SK-MEL-5 (cell line): ENCODE measurements at places on chromosomes 11 and 22. TPM values are rescaled to one million over a fixed set of nuclear protein-coding genes. Genes with fewer than 3 reads are reported as not detected.

The MEI1 gene
- 0.13 TPM in 1 of 2 replicates, not detected in the other for total RNA-seq

The OR4A16 gene
- total RNA-seq = not detected in 2 replicates

GRCh38 chr11:68819362-68819761 lies 22.4 kb downstream of the CPT1A start:
- DNase-seq = peak; percentile 67

DNA sequence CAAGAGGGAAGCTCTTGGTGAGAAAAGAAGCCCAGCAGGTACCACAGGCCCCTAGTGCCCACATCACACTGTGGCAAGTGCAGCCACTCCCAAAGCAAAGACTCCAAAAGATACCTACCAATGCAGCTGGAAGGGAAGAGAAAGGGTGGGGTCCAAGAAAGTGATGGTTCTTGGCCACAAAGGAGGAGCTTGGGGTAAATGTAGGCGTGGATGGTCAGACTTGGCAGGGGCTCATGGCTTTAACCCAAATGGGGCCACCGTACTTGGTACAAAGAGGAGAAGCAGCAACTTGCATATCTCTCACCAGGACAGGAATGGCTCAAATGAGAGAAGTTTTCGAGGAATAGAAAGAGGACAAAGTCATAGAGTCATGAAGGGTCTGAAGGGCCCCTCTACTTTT lies 4.8 kb downstream of the MAP3K11 start:
- no peak for DNase-seq

DNA sequence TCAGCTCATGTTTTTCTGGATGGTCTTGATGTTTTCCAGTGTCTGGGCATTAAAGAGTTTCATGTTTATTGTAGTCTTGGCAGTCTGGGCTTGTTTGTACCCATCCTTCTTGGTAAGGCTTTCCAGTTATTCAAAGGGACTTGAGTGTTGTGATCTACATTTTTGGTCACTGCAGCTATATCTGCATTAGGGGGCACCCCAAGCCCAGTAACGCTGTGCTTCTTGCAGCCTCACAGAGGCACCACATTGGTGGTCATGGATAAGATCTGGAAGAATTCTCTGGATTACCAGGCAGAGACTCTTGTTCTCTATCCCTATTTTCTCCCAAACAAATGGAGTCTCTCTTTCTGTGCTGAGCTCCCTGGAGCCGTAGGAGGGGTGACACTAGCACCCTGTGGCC lies 451.5 kb upstream of the FAT3 start:
- DNase-seq = peak; percentile 48

- no peak for DNase-seq
Measured at GRCh38 chr11:72239313-72239848, 4.6 kb downstream of the PHOX2A start.

- DNase-seq = peak; percentile 78
Measured at GRCh38 chr22:43100225-43100624, 10.3 kb upstream of the BIK start.

DNA sequence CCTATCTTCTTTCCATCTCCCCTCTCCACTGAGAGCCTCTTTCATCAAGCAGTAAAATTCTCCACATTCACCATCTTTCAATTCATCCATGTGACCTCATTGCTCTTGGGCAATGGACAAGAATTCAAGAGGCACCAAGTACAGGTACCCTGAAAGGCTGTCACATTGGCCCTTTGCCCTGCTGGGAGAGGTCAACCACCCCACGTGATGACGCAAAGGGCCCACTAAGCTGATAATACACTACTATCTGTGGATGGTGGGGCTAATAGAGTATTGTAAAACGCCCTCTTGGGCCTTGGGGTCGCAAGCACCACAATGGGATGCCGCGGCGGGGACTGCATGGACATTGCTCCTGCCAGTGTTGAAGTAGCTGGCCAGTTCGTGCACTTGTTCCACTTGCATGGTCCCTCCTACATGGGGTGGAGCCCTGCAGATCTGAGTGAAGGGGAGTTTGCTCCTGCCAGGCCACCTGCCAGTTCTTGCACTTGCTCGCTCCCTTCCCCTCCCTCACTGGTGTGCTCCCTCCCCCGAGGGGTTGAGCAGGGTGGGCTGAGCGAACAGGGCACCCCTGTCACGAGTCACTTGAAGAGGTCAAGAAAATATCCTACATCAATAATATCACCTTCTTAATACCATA lies 1578.8 kb upstream of the RAG2 start:
- no peak for DNase-seq

DNA sequence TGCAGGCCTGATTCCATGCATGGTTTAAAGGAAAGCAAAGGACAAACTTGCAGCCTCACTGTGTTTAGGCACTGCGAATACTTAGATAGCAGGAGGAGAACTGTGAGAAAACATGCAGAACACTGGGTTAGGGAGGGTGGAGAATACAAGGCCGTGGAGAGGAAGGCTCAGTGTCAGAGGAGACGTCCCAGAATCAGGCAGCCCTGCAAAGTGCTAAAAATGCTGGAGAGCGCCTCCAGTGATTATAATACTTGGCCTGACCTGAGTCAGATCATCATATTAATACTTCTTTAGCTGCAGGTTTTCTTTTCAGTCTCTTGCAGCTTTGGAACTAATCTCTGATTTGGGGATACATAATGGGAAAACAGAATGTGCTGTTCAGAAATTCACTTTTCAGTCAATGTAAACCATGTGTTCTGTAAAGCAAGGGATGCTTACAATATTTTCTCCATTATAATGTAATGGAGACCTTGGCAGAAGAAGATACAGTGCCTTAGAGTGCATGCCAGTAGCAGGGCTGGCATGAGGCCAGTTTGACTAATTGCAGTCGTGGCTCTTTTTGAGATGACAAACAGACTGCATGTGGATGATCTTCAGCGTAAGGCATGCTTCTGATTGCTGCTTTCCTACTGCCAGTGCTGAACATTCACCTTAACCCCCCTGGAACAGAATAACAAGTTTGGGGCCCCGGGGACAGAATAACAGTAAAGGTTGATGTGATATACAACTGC lies 16.8 kb downstream of the EXT2 start:
- DNase-seq = no peak

The YPEL4 gene
- total RNA-seq = 4.5 and 5.3 TPM in 2 replicates

DNA sequence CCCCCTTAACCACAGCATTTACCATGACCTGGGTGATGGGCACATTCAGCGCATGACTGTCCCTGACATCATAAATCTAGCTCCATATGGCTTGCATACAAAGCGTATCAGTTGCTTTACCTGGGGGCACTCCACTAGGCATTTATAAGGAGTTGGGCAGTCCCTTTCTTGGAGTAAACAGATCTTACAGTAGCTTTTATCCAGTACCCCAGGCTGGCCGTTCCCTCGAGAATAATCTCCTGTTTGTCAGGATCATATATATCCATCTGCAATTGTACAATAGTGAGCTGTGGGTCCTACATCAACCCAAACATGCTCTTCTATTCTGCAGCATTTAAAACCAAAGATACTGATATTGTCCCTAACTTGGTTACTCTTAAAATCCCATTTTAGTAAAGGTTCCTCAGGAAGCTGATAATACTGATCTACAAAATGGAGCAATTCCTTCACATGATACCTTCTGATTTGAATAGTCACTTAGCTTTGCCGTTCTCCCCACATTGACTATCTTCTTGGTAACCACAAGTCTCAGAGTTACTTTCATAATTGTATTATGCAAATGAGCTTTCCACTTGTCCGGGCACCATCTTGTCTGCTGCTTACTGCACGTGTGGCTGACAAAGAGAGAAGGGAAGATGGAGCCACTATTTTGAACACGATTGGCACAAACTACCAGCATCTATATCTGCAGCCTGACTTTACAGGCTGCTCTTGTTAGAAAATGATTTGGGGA lies 205.0 kb downstream of the CWF19L2 start:
- no peak for DNase-seq

The MMP11 gene
- 1.1 TPM in 2 replicates for total RNA-seq

DNA sequence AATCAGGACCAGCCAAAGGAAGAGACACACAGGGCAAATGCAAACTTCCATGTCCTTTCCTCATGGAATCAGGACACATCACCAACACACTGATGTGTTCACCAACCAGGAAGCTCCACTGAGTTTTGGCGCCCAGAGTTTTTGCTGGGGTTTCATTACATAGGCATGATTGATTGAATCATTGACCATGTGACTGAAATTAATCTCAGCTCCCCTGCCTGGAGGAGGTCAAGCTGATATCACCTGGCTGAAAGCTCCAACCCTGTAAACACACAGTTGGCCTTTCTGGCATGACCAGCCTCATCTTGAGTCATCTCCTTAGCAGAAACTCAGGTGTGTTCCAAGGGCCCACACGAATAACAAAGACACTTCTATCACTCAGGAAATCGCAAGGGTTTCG lies 133.2 kb downstream of the TRIM29 start:
- DNase-seq = no peak

DNA sequence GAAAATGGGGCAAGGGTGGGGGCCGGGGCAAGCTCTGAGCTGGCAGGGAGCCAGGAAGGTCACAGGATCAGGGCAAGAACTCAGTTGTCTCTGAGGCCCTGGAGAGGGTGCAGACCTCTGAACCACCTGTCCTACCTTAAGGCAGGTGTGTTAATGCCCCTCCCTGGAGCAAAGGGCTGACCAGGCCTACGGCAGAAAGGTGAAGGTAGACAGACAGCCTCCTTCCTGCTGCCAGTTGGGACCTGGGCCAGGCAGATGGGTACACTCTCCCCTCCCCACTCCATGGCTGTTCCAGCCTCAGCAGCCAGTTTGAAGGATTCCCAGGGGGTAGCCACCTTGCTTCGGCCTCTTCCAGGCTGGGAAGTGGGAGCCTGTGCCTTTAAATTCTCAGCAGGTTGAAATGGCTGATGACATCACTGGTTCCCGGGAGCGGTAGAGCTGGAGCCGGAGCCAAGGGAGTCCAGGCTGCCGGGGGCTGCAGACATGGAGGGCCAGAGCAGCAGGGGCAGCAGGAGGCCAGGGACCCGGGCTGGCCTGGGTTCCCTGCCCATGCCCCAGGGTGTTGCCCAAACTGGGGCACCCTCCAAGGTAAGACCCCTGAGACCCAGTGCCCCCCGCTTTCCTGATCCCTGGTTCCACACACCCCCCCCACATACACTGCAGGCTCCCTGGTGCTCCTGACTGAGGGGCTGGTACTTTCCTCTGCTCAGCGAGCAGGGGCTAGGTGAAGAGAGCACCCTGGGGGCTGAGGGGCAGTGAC lies at the start of gene INPP5J:
INPP5J (plus strand) TSS at position 435 of the 760 bp plus-strand sequence; CDS start at position 484, 49 bp downstream.
- peak; percentile 57 for DNase-seq

- no peak for DNase-seq
Measured at GRCh38 chr11:96199563-96200025, 143.4 kb downstream of the MAML2 start.

GRCh38 chr11:22037505-22037904 lies 155.4 kb upstream of the ANO5 start:
- no peak for DNase-seq

GRCh38 chr11:33868647-33869461 lies 23.0 kb downstream of the LMO2 start:
- no peak for DNase-seq

GRCh38 chr11:99812516-99812915 lies 791.8 kb downstream of the CNTN5 start:
- DNase-seq = no peak

GRCh38 chr22:46336119-46337078 lies 885 bp downstream of the TRMU start:
- DNase-seq = no peak

- DNase-seq = peak; percentile 39
Measured at GRCh38 chr22:24423519-24424000, 3.8 kb upstream of the ADORA2A start.

GRCh38 chr22:36129486-36130388 lies 30.8 kb downstream of the APOL3 start:
- no peak for DNase-seq

GRCh38 chr11:27339941-27340340 lies 23.1 kb downstream of the CCDC34 start:
- no peak for DNase-seq

The OLFML1 gene
- not detected in 2 replicates for total RNA-seq

The CCDC15 gene
- total RNA-seq = 1.2 and 1.7 TPM in 2 replicates

The KDM4D gene
- 0.88 and 1.7 TPM in 2 replicates for total RNA-seq

The PLAAT2 gene
- not detected in 2 replicates for total RNA-seq

- DNase-seq = no peak
Measured at GRCh38 chr11:57823859-57824258, 62.3 kb downstream of the CTNND1 start.

The GPR83 gene
- total RNA-seq = 0.03 TPM in 1 of 2 replicates, not detected in the other

DNA sequence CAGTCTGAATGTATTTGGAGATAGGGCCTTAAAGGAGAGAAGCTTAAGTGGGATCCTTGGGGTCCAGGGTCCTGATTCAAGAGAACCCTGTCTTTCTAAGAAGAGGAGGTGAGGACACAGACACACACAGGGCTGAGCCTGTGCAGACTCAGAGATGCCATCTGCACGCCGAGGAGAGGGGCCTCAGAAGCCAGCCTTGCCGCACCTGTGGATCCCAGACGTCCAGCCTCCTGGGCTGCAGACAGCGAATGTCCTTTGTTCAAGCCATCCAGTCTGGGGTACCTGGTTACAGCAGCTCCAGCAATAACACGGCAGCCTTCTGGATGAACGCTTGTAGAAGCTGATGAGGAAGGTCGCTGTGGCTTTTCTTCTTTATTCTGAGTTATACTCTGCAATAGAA lies 1086.1 kb downstream of the BRD1 start:
- no peak for DNase-seq

GRCh38 chr22:27514601-27515523 lies 286.7 kb downstream of the MN1 start:
- no peak for DNase-seq

DNA sequence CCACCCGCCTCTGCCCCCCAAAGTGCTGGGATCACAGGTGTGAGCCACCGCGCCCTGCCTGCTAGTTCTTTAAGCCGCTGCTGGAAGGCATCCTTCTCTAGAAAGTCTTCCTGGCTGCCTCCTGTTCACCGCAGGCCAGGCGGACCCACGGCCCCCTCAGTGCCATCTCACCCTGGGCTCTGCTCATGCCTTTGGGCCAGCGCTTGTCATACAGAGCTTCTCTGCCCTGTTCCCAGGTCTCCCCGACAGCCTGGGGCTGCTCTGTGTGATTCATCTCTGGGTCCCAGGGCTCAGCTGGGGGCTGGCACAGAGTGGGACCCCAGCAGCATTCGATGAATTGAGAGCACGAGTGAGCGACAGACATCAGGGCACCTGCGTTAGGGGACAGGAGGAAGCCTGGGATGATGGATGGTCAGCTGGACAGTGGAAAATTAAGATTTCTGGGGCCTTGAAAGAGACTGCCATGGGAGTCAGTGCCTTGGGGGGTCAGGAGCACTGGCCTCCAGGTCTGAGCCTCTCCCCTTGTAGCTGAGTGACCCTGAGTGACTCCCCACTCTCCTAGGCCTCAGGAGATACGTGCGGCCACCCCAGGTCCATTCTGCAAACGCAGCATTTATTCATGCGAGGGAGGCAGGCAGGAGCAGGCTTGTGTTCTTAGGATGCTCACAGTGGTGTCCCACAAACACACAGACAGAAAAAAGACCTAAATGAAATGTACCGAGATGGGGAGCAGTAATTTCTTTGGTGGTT lies 23.3 kb upstream of the PRR5 start:
- DNase-seq = no peak

- no peak for DNase-seq
Measured at GRCh38 chr11:841981-842369, 354 bp downstream of the POLR2L start.

- DNase-seq = no peak
Measured at GRCh38 chr11:44452827-44453572, 112.5 kb upstream of the CD82 start.

The RAPSN gene
- not detected in 2 replicates for total RNA-seq

The TMEM132A gene
- 35.0 and 36.2 TPM in 2 replicates for total RNA-seq
